ENCODE measurements at places on chromosomes 16 and 17. TPM values are rescaled to one million over a fixed set of nuclear protein-coding genes. Genes with fewer than 3 reads are reported as not detected.

CTF1 gene
- polyA plus RNA-seq, result 4.3 TPM

ERN2 gene
- not detected for polyA plus RNA-seq

YBX2 gene
- polyA plus RNA-seq, result 0.18 TPM

ASIC2 gene
- polyA plus RNA-seq, result not detected

HOXB13 gene
- not detected for polyA plus RNA-seq

ACSM2B gene
- 0.07 TPM for polyA plus RNA-seq

EVPLL gene
- polyA plus RNA-seq, result not detected

TMEM107 gene
- 36.9 TPM for polyA plus RNA-seq

TPSG1 gene
- polyA plus RNA-seq, result not detected

GRCh38 chr17:46147296-46147695, 45.9 kb downstream of the KANSL1 start:
- DNase-seq, result no peak

- peak; percentile 37 for DNase-seq
Measured at GRCh38 chr16:4383591-4384444, 12.2 kb downstream of the VASN start.

DNA sequence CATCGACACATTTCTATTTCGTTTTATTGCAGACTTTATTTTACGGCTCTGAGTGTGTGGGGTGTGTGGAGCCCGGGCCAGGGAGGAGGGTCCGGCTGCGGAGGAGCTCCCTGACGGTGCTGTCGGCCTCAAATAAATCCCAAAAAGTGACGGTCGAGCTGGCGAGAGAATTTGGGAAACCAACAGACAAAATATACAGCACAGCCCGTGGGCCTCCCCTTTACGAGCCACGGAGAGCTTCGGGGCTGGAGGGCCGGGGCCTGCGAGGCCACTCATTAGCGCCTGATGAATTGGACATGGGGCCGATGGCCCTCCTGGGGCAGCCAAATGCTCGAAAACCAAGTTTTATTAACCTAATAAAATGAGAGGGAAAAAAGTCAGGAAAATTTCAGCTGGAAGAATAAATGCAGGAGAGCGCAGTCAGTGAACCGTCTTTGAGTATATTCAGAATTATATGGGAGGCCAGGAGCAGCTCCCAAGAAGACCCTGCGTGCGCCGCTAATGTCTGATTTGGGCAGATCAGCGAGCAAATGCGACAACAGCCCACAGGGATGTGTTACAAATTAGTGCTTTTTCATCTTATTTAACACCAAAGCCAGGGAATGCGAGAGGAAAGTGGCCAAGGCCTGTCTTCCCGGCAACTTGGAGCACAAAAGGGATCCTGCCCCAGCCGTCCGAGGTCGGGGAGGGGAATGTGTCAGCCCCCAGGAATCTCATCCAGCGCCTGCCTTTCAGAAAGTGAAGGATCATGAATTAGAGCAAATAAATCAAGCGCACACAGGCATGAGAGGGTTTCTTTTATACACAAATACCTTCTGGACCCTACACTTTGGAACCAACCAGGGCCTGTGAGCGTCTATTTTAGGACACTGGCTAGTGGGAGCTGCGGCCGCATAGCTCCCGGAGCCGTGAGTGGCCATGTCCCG, 249.1 kb downstream of the C16orf95 start:
- DNase-seq, result no peak

DNA sequence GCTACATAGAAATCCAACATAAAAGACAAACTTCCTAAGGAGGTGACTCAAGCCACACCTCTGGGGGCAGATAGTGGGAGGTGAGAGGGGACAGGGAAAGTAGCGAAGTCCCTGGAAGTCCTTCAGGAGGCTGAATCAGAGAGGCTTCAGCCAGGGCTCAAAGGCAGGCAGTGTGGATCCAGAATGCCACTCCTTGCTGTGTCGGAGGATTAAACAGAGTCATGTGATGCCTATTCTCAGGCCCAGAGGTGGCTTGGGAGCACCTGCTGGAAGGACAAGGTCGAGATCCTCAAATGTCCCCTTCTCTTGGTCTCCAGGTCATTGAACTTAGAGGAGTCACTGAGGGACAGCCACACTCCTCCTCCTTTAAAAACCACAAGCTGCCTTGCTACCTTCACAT, 391.1 kb downstream of the SOX9 start:
- no peak for DNase-seq

DNA sequence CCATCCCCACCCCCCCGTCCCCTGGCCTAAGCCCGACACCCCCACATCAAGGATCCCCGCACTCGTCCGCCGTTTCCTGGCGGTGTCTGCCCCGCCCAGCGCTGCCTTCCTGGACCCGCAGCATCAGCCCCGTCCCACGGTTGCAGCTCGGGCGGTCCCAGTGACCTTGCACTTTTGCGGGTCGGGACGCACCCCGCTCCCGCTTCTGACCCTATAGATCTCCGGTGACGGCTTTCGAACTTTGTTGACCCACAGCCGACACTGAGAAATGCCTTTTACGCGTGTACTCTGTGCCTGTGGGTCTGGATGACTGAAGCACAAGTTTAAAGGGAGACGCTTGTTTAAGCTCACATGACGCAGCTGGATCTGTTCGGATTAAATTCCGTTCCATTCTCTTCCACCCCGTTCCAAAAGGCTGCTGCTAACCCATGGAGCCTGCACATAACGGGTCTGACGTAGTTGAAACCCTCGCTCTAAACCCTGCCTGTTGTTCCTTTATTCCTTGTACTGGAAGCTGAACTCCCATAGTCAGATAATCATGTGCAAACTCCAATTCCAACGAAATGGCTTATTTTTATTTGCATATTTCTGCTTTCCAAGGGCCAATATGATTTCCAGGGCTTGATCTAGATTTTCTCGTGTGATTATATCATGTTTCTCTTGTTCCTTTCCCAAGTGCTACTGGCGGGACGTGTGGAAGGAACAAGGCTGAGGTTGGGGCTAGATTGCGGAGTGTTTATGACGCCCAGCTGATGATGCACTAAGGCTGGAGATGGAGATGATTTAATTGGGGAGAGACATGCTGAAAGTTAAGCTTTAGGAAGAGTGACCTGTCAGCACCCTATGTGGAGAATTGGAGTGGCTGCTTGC, 834 bp downstream of the FLYWCH1 start:
- peak; percentile 54 for DNase-seq

GRCh38 chr17:78012428-78012827, 53.9 kb downstream of the TNRC6C start:
- DNase-seq, result no peak

DNA sequence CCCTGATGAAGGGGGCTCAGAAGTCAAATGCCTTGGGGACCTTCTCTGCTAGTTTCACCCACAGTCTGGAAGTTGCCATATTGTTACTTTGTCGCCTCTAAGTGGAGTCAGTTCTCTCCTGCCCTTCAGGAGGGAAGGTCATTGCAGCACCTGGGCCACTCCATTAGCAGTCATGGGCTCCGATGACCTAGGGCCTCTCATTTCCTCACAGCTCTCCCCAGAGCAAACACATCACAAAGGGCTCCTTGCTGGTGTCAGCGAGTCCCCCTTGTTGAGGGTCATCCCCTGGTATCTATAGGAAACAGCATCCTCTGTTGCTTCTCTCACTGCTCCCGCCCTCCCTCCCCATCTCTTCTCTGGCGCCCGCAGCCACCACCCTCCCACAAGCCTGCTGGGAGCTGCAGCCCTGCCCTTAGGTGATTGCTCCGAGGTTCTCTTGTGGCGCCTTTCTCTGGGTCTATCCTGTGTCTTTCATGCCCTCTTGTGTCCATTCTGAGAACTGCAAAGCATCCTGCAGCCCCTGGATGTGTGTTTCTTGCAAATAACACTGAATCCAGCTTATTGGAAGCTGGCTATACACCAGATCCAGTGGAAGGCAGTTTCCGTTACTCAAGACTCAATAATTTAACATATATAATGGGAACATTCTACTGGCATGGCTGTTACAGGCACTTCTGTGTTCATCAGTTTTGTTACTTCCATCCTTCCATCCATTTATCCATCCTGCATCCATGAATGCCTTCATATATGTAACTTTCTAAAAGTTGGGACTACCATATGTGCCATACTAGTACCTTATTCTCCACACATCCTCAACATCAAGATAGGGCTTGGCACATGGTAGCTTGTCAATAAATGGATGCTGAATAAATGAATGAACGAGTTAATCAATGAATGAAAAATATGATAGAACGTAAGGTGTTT, 21.2 kb downstream of the PDILT start:
- peak; percentile 73 for DNase-seq

DNA sequence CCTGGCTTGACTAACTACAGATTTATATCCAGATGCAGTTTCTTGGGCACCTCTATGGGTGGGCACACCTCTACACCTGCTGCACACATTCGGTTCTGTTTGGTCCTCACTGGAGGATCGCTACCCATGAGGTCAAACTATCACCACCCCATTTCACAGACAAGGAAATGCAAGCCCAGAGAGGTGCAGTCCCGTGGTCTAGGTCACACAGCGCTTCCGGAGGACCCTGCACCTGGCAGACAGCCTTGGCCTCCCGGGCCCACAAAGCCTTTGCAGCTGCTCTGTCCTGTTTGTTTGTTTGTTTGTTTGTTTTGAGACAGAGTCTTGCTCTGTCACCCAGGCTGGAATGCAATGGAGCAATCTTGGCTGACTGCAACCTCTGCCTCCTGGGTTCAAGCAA, 39.3 kb upstream of the JPH3 start:
- no peak for DNase-seq

DNA sequence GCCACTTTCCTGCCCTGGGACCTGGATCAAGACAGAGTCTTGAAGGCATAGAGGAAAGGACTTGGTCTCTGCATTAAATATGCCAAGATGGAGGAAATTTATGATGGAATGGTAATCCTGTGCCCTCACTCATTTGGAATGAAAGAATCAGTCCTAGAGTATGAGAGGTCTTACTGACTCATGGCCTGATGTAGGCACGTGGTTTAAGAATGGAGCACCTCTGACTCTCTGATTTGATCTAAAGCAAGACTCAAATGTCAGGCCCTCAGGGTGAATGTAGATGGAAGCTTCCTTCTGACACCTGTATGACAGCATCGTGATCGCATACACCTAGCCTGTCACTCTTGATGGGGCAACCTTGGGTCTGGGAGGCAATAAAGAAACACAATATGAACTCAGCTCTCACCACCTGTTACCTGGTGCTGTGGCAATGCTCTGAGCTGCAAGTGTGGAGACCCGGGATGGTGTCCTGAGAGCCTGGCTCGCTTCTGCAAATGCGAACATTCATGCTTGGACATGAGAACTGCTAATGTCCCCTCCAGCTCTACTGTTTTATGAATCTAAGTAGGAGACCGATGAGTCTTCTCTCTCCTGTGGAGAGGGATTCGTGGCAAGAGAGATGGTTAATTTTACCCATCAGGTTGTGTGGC, 229.9 kb downstream of the ABCC12 start:
- DNase-seq, result no peak

DNA sequence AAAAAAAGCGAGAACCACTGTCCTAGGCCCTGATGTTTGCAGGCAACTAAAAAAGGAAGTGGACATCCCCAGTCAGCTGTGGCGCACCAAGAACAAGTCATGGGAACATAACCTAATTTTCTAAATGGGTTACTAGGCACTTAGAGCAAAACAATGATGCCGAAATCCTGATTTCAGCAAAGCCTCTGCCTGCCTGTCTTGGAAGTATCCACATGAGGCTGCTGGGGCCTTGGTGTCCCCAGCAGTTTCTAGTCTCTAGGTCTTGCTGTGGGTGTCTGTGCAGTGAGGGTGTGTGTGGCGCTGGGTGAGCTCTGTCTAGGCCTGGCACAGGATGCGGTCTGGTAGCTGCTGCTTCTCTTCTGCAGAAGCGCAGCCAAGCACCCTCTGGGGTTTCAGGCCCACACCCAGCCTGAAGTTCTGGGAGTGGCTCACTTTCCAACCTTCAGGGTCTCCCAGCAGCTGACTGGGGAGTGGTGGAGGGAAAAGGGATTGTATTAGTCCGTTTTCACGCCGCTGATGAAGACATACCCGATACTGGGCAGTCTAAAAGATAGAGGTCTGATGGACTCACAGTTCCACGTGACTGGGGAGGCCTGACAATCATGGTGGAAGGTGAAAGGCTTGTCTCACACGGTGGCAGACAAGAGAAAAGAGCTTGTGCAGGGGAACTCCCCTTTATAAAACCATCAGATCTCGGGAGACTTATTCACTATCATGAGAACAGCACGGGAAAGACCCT, 21.1 kb downstream of the STH start:
- DNase-seq, result no peak

- DNase-seq, result peak; percentile 72
Measured at GRCh38 chr16:72938795-72939164, 109.1 kb downstream of the ZFHX3 start.

DNA sequence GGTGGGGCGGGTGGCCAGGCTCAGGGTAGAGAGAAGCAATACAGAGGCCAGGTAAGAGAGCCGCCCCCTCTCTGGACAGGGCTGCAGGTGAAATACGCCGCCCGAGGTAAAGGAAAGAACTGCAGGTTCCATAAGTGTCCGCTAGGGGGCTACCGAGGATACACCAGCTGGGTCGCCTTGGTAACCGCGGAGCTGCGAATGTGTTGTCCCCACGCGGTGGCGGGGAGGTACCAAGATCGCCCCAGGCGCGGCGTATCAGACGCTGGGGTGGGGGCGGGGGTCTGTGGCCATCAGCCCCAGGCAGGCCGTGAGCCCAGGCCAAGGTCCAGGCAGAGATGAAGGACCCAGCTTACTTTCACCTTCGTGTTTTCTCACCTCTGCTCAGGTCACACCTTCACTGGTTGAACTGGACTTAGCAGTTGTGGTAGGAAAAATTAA, 18.4 kb upstream of the ZFP90 start:
- peak; percentile 76 for DNase-seq

DNA sequence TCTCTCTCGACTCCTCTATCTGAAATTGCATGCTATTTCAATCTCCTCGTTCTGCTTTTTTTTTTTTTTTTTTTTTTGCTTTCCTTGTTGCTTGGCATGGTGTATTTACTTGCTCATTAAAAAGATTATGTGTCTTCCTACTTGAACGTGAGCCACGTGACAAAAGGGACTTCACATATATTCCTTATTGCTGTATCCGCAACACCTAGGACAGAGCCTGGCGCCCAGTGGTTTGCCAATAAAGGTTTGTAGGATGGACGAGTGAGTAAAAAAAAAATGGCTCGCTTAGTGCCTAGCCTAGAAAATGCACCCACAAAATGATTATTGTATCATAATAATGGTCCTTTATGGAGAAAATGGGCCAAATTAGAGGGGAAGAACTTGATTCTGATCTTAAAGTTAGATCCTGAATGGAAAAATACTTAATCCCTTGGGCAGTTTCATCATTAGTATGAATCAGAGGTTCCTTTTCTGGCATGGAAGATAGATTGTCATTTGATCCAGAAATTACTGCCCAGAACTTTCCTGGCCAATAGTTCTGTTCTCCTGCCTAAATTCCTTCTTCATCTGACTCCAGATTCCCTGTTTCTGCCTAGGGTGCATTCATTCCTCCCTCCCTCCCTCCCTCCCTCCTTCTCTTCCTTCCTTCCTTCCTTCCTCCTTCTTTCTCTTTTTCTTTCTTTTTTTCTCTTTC, 13.6 kb upstream of the TMEM220 start:
- DNase-seq, result no peak

- DNase-seq, result peak; percentile 60
Measured at GRCh38 chr17:67993998-67994361, 2.3 kb downstream of the C17orf58 start.

DNA sequence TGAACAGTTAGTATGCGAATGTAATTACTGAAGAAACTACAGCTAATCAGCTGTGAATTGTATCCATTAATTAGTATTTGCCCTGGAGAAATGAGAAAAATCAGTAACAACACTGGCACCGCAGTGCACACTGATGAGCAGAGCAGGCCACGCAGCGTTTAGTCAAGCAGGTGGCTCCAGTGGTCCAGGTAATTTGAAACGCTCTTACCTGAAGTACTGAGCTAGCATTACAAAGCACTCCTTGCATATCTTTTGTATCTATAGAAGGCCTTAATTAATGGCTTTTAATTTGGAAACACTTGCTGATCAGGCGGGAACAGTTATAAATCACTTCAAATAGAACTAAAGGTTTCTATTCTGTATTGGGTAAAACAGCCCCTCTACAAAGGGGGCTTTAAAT, 76.4 kb downstream of the TOX3 start:
- no peak for DNase-seq

GRCh38 chr17:1629504-1630310, 1.1 kb upstream of the SLC43A2 start:
- peak; percentile 66 for DNase-seq

Measured in endothelial cell of umbilical vein (primary cell).